ENCODE measurements at places on chromosomes 2 and 18.
A peak's percentile ranks its signal among the peaks of the same experiment; 100 is the strongest.

DNA sequence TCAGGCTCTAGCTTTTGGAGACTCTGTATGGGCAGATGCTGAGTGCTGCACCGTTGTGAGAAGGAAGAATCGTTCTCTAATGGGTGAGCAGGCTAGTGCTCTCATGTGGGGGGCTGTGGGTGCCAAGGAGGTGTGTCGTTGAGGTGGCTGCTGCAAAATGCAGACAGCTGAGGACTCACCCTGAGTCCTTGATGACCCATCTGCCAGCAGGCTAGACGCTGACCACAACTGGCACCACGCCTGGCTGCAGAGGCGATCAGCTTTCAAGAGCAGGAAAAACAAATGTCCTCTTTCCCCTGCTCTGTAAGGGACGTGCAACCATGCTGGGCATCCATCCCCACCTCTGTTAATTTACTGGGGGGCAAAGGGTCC lies 48.2 kb downstream of the HAUS1 start:
- H3K27me3 ChIP-seq: no peaks in the 10 kb centered on the region
- peaks cover 68% of the 10 kb centered on the region for H3K4me1 ChIP-seq
- DNase-seq: no peak
- H3K4me3 ChIP-seq: no peak overlapping the region
- H3K36me3 ChIP-seq: peaks cover 25% of the 10 kb centered on the region
- no peak overlapping the region for H3K27ac ChIP-seq

DNA sequence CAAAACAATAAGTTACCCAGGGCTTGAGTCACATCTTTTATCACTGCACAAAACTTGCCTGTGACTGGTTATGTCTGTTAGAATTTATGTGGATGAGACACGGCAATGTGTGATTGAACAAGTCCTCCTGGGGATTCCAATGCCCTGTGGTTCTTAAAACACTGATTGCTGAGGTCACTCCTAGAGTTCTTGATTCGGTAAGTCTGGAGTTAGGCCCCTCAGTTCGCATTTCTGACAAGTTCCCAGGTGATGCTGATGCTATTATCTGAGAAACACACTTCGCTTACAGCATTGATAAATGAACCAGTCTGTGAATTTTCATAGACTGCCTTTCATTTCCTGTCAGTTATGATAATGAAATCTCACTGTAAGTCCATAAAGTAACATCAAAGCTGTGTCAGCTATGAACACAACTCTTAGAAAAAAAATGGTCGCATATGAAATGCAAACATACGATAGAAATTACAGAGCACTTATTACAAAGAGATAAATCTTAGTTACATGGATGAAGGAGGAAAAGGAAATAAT lies 214.0 kb downstream of the DLGAP1 start:
- no peak overlapping the region for H3K4me3 ChIP-seq

DNA sequence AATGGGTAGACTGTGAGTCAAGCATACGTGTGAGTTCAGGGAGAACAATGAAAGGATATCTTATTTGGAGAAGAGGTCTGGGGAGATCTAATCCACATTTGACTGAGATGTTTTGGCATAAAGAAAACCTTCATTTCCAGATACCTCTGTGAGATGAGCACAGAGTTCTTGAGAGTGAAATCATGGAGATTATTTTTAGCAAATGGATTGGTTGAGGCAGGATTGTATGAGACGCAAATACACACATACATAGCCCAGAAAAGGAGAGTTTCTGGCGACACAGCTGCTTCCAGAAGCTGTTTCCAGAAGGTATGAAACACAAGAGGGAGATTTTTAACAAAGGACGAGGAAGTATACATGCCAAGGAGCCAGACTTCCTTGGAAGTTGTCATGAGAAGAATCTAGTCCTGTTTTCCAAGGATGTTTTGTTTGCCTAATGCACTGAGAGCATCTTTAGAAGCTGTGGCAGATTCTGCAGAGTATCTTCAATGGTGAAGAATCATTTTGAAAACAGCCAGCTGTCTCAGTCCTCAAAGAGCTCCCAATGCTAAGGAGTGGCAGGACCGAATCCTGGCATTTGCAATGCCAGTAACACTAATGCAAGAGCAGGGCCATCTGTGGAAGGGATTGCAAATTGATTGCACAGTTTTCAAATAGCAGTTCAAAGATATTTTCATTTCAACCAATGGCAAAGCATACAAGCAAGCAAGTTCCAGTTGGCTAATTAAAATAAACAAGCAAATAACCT lies 177.2 kb downstream of the SETBP1 start:
- no peak overlapping the region for H3K27ac ChIP-seq
- no peaks in the 10 kb centered on the region for H3K4me1 ChIP-seq
- H3K27me3 ChIP-seq: peaks cover 8% of the 10 kb centered on the region

DNA sequence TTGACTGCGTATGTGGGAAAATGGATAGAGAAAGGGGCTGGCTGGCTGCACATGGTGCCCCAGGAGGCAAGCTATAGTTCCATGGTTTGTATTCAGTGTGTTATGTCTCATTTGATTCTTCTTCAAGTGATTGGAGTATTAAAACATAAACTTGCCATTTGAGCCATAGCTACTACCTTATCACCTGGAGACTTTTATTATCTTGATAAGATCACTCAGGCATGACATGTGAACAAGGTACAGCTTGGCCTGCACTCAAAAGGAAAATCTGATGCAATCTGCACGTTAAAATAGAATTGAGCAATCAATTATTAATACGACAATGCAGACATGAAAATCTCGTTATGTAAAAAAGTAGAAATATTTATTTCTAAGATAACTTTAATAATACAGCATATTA lies 116.9 kb downstream of the RND3 start:
- no peak overlapping the region for H3K27ac ChIP-seq
- no peak for DNase-seq
- no peaks in the 10 kb centered on the region for H3K4me1 ChIP-seq
- H3K27me3 ChIP-seq: no peaks in the 10 kb centered on the region

- H3K27ac ChIP-seq: peak overlapping the region; percentile 82
- H3K27me3 ChIP-seq: no peaks in the 10 kb centered on the region
- peak overlapping the region; percentile 99 for H3K4me3 ChIP-seq
- peaks cover 39% of the 10 kb centered on the region for H3K4me1 ChIP-seq
- peaks cover 63% of the 10 kb centered on the region for H3K36me3 ChIP-seq
Measured at GRCh38 chr2:162074928-162075688, 1.1 kb upstream of the DPP4 start.

DNA sequence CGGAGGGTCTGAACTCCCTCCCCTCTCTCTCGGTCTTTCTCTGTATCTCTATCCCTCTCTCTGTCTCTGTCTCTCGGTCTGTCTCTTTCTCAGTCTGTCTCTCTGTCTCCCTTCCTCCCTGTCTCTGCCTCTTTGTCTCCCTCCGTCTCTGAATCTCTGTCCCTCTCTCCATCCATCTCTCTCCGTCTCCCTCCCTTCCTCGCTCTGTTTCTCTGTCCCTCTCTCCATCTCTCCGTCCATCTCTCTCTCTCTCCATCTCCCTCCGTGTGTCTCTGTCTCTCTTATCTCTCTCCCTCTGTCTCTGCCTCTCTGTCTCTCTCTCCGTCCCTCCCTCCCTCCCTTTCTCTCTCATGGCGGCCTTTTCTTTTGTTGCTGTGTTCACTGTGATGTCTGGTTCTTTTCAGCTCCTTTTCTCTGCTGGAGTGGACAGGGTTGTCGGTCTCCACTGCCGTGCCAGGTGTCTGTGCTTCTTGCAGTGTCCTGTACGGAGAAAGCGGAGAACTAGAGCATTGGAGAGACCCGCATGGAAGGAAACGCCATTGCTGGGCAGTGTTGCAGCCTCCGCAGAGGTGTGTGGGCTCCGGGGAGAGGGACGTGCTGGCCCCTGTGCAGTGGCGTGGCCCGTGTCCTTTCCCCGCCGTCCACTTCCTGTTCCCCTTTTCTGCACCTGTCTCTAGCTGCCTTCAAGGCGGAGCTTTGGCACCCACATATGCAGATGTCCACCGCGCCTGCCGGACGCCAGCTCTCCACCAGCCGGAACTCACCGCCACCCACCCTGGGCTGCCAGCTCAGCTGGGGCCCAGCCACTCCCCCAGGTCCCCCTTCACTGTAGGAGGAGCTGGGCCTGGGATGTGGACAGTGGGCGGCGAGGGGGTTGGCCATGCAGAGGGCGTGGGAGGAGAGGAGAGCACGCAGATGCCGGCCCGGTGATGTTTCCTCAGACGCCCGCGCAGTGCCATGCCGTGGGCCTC lies 113.1 kb downstream of the NFATC1 start:
- H3K27me3 ChIP-seq: no peaks in the 10 kb centered on the region
- H3K4me3 ChIP-seq: peak overlapping the region; percentile 51
- peaks cover 36% of the 10 kb centered on the region for H3K4me1 ChIP-seq

- no peaks in the 10 kb centered on the region for H3K4me1 ChIP-seq
- no peaks in the 10 kb centered on the region for H3K36me3 ChIP-seq
- H3K4me3 ChIP-seq: no peak overlapping the region
- H3K27me3 ChIP-seq: no peaks in the 10 kb centered on the region
- DNase-seq: no peak
Measured at GRCh38 chr2:163595028-163595427, 140.8 kb downstream of the FIGN start.

Data from T-helper 2 cell treated with Interferon-gamma antibody and Interleukin-4, amounts not matched to agents 5 μg/mL and 100 μg/mL, for 36 hours (primary cell).